ENCODE measurements at places on chromosomes 6 and 20.

DNA sequence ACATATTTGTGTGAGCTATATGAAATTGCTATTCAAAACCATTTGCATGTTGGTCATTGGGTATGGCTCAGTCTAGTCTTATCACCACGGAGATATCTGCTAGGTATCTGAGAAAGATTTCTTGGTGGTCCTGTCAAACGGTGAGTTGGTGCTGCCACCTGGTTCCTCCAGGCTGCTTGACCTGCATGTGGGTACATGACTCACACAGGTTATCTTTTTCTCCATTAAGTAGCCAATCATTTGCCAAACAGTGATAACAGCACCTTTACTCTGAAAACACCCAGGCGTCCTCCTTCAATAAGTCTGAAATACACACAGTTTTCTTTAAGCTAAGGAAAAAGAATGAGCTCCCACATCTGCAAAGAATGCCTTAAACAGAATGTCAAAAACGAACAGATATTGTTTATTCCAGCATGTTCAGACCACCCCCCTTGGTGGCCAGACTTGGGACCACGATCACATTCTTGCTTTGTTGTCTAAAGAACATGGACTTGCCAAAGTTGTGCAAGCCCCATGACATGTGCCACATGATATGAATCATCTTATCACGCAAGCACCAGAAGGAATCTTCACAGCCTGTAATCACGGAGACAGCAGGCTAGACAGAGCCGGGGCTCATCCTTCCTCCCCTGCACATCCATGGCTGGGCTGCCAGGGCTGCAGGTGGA lies 200.7 kb upstream of the THBS2 start:
- DNase-seq, result no peak

GRCh38 chr6:3585320-3585935 lies 128.6 kb upstream of the SLC22A23 start:
- DNase-seq, result no peak

- no peak for DNase-seq
Measured at GRCh38 chr6:12760911-12761310, 44.3 kb downstream of the PHACTR1 start.

- DNase-seq, result no peak
Measured at GRCh38 chr6:54541541-54541940, 233.3 kb downstream of the TINAG start.

DNA sequence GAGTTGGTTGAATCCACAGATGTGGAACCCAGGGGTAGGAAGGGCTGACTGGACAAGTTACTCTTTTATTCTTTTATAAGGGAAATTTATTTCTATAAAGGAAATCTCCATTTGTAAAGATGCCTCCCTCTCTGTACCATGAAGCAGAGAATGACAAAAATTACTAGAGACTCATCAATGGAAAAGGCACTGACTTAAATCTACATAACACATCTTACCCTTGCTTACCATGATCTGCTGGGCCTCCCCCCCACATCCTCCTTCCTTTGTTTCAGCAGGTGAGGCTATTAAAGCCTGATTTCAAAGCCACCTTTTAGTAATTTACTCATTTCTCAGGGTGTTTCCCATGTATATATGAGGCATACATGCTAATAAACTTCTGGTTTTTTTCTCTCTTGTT lies 130.2 kb upstream of the HDDC2 start:
- DNase-seq, result no peak

DNA sequence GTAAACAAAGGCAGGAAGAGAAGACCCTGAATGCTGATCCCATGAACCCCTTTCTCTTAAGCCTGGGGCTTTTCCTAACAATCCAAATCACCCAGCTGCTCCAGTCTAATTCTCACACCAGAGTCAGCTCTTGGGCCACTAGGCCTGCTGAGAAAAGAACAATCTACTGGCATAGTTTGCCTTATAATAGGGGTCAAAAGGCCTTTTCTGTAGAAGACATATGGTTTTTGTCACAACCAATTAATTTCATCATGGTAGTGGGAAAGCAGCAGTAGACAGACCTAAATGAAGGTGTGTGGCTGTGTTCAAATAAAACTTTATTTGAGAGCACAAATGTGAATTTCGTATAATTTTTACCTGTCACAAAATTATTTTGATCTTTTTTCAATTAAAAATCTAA lies 994.7 kb upstream of the EPHA7 start:
- no peak for DNase-seq

GRCh38 chr6:11586536-11586935 lies 49.0 kb downstream of the TMEM170B start:
- DNase-seq, result no peak

DNA sequence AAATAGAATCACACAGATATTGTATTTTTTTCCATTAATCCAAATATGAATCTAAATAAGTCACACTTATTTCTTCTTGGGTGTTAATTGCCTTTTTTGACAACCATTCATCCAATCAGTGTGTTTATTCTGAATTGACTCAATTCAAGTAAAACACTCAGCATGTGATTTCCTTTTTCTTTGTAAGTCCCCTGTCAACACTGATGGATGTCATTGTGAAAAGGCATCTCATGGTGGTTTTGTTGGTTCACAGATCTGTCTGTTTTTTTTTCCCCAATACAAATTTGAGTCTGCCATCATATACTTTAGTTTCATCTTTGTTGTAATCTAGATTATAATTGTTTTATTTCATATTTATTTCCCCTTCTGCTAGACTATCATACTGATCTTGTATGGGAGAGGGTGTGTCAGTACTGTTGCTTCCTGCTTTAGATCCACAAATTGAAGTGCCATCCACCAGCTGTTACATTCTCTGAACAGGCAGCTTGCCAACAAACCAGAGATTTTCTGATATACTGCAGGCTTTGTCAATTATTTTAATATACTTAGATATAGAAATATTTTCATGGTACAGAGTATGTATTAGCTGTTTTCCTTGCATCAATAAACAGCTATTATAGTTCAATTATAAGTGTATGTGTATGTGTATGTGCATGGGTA lies 64.2 kb upstream of the FLRT3 start:
- no peak for DNase-seq

DNA sequence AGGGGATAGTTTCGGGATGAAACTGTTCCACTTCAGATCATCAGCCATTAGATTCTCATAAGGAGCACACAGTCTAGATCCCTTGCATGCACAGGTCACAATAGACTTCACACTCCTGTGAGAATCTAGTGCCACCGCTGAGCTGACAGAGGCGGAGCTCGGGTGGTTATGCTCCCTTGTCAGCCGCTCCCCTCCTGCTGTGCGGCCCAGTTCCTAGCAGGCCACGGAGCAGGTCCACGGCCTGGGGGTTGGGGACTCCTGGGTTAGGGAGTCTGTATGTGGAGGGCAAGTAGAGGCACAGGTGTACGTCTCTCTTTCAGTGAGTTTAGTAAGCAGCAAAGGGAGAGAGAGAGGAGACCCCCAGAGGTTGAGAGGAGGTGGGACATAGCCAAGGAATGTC lies 30.5 kb upstream of the MDFI start:
- DNase-seq, result no peak
